H1 (cell line): ENCODE measurements at places on chromosomes 1 and 21.

GRCh38 chr1:221606256-221606655 lies 135.6 kb downstream of the DUSP10 start:
- no peak for DNase-seq

- no peak for DNase-seq
Measured at GRCh38 chr21:15908187-15908586, 178.4 kb downstream of the USP25 start.

- no peak for DNase-seq
Measured at GRCh38 chr21:18760247-18760646, 356.7 kb upstream of the TMPRSS15 start.

- no peak for DNase-seq
Measured at GRCh38 chr1:202263628-202264027, 70.0 kb downstream of the LGR6 start.

DNA sequence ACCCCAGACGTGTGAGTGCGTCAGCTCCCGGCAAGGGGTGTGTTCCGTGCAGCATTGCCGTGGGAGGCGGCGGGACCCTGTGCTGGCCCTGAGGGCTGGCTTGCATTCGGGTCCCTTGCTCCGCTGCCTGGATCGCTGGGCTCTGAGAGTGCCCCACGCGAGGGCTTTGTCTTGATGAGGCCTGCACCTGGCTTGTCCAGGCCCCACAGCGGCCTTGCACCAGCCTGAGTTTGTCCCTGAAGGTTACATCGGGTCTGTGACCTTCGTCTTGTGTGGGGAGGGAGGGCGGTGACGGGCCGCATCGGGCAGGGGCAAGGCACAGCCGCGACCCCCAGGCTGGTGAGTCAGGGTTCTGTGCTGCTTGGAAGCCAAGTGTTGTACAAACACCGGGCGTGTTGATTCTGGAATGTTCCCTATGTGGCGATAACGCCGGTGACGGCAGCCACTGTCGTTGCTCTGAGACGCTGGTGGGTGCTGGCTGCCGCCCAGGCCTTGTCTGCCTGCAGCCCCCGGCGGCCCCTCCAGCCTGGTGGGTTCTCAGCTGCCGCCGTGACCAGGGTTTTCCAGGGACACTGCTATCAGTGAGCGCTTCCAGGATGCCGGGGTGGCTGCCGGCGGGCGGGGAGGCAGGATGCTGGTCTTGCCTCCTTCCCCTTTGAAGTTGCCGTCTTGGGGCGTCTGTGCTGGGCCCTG lies 42.9 kb downstream of the SLX9 start:
- no peak for DNase-seq

GRCh38 chr21:46065914-46066551 lies 31.9 kb upstream of the COL6A2 start:
- DNase-seq = no peak

DNA sequence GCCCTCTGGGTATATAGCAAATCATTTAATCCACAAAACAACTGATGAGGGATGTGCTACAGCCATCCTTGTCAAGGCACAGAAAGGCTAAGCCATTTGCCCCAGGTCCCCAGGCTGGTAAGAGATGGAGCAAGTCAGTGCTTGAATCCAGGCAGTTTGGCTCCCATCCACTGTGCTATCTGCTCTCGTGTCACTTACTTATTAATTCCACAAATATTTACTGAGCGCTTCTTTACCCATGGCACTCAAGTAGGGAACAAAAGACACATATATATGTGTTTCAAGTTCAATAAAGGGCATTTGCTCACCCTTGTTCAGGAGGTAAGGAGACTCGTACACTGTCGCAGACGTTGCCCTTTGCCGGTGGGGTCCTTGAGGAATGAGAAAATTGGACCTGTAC lies 38.6 kb upstream of the MPZL1 start:
- no peak for DNase-seq

DNA sequence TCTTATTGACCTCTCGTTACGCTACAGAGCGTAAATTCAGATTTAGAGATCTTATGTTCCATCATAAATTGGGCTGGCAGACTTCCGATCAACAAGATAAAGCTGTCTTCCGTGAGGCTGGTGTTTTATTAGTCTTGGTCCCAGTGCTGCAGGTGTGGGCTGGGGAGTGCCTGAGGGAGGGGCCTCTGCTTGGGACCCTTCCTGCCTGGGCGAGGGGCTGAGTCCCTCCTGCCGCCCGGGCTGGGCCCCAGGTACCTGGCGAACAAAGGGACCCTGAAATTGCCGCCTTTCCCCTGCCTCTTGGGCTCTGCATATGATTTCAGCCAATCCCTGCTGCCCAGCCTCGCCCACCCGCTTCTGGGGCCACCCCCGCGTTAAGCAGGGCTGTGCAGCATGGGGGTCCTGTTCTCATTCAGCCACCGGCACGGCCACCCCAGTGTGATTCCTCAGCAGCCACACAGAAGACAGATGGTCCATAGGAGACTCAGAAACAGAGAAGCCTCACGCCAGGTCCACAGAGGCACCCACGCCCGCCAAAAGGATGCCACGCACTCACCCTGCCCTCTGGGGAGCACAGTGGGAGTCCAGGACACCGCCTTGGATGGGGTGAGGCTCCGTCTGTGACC lies 6.1 kb upstream of the SAMD11 start:
- DNase-seq = no peak

DNA sequence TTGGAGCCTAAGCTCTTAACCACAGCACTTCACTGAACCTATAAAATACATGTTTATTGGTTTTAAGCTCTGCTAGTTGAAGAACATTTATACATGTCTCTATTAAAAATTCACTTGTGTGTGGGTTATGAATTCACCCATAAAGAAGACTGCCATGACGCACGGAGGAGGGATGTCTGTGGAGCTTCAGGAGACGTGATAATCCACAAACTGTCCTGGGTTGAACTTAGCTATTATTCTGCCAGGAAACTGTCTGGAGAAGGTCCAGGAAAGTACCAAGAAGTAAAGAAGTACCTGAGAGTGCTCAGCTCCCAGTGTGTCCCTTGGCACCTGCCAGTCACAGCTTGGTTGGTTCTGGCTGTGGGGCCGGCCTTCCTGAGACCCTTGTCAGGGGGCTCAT lies 56.3 kb downstream of the DDR2 start:
- DNase-seq = no peak
